H1 (cell line): ENCODE measurements at places on chromosomes 3 and 15. TPM values are rescaled to one million over a fixed set of nuclear protein-coding genes. Genes with fewer than 3 reads are reported as not detected.
A peak's percentile ranks its signal among the peaks of the same experiment; 100 is the strongest.

The UBE3A gene
- 8.1 and 13.8 TPM in 2 replicates for polyA plus RNA-seq

The CCDC80 gene
- polyA plus RNA-seq, result 0.89 and 1.1 TPM in 2 replicates

The TGM4 gene
- 0.02 TPM in 2 replicates for polyA plus RNA-seq

The ZPLD1 gene
- not detected in 2 replicates for polyA plus RNA-seq

GRCh38 chr3:11096266-11097139 lies 57.8 kb upstream of the HRH1 start:
- no peaks in the 10 kb centered on the region for H3K36me3 ChIP-seq
- H3K4me3 ChIP-seq, result peak overlapping the region; percentile 32; the same call in 1 of the 2 replicates
- no peak for DNase-seq
- no peaks in the 10 kb centered on the region for H3K27me3 ChIP-seq
- no peak overlapping the region for H3K27ac ChIP-seq

- no peak for DNase-seq
- no peaks in the 10 kb centered on the region for H3K27me3 ChIP-seq
- H3K27ac ChIP-seq, result no peak overlapping the region
These were observed 71.0 kb upstream of the MDFIC2 start for GRCh38 chr3:70383360-70383831.

- H3K27ac ChIP-seq, result no peak overlapping the region
- H3K4me1 ChIP-seq, result no peaks in the 10 kb centered on the region
- no peak for DNase-seq
- no peak overlapping the region for H3K4me3 ChIP-seq
- no peaks in the 10 kb centered on the region for H3K27me3 ChIP-seq
These were observed 293.1 kb downstream of the NLGN1 start for GRCh38 chr3:173690542-173691180.

GRCh38 chr3:102144063-102144462 lies 290.8 kb upstream of the ZPLD1 start:
- no peaks in the 10 kb centered on the region for H3K27me3 ChIP-seq
- no peak overlapping the region for H3K4me3 ChIP-seq
- DNase-seq, result no peak

The ARL13B gene
- polyA plus RNA-seq, result 1.3 and 1.5 TPM in 2 replicates

- H3K4me3 ChIP-seq, result no peak overlapping the region
- no peak overlapping the region for H3K27ac ChIP-seq
- H3K36me3 ChIP-seq, result no peaks in the 10 kb centered on the region
- DNase-seq, result no peak
These were observed 209.6 kb downstream of the TJP1 start for GRCh38 chr15:29612701-29613100.

DNA sequence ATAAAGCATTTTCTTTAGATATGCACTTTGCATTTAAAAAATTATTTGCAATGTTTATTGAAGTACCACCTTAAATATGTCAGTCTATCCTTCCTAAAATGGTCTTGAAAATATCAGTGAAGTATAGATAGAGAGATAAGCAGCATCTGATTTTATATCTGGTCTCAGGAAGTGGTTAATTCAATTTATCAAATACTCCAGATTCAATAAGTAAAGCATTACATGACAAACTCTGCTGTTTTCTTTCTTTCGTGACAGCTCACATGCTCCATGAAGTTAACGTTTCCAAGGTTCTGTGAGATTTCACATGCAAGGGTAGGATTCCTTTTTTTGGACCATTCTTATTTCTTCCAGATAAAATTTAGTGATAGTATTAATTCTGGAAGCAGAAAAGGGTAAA lies 775.4 kb upstream of the ROBO1 start:
- no peaks in the 10 kb centered on the region for H3K27me3 ChIP-seq
- H3K4me1 ChIP-seq, result no peaks in the 10 kb centered on the region
- DNase-seq, result no peak
- H3K36me3 ChIP-seq, result no peaks in the 10 kb centered on the region
- no peak overlapping the region for H3K4me3 ChIP-seq

- H3K27ac ChIP-seq, result no peak overlapping the region
- H3K4me3 ChIP-seq, result no peak overlapping the region
- H3K27me3 ChIP-seq, result no peaks in the 10 kb centered on the region
- no peaks in the 10 kb centered on the region for H3K4me1 ChIP-seq
- no peaks in the 10 kb centered on the region for H3K36me3 ChIP-seq
These were observed 158.1 kb downstream of the DIPK2A start for GRCh38 chr3:144129536-144130214.

The STAC gene
- polyA plus RNA-seq, result 8.0 and 8.9 TPM in 2 replicates

The PRR20G gene
- 0.24 and 0.67 TPM in 2 replicates for polyA plus RNA-seq

DNA sequence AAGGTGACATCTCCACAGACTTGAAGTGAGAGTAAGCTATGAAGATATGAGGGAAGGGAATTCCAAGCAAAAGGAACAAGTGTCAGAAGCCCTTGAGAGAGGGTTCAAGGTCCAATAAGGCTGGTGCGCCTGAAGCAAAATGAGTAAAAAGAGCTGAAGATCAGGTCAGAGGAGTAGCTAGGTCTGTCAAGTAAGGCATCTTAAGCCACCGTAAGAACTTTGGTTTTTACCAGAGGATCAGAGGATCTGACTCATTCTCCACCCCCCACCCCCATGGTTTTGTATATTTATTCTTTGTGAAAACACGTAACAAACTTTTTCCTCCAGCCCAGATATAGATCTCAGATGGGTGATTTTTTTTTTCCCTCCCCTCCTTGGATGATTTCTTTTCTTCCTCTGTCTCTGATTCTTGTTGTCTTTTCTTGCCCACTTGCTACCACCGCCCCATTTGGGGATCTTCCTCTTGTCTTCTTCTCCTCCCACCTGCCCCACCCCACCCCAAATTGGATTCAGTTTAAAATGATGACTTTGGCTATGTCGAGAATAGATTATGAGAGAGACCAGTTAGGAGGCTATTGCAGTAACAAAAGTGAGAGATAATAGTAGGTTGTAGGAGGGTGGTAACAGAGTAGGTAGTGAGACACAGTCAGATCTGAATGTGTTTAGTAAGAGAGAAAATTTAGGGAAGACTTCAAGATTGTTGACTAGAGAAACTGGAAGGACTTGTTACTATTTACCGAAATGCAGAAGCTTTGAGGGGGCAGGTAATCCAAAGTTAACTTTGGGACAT lies 6.1 kb downstream of the TRMT10C start:
- H3K27me3 ChIP-seq, result no peaks in the 10 kb centered on the region
- no peak for DNase-seq
- H3K27ac ChIP-seq, result no peak overlapping the region
- H3K4me1 ChIP-seq, result no peaks in the 10 kb centered on the region
- peaks cover 9% of the 10 kb centered on the region for H3K36me3 ChIP-seq

DNA sequence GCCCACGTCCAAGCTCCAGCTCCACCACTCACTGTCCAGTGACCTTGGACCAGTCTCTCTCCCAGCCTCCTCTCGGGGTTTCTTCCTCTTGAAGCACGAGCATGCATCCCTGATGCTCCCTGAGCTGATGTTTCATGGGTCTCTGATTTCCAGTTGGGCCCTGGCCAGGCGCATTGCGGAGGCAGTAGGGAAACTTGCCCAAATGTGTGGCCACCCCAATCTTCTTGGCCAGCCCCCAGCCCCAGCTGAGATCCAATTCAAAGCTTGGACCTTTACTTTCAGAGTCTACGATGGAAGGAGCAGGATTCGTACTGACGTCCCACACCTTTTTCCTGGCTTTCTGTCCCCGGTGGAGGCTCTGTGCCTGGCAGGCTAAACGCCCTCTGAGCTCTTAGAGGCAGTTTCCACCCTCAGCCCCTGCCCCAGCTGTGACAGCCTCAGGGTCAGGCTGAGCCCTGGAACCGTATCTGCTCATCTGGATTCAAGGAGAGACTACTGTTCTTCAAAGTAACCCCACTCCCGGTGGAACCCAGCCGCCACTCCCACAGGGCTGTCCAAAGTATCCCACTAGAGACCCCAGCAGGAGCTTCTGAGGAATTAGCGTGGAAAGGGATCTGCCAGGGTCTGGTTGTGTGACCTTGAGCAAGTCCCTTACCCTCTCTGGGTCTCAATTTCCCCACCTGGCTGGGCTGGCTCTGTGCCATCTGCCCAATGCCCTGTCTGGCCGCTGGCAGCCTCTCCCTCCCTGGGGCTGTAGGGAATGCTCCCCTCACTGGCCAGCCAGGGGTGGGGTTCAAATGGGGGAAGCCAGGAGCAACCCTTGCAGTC lies 37.4 kb downstream of the CPN2 start:
- H3K4me1 ChIP-seq, result peaks cover 21% of the 10 kb centered on the region
- no peak overlapping the region for H3K4me3 ChIP-seq
- no peak for DNase-seq
- H3K27ac ChIP-seq, result no peak overlapping the region

The BNC1 gene
- 0.53 and 2.1 TPM in 2 replicates for polyA plus RNA-seq

The POPDC2 gene
- polyA plus RNA-seq, result 1.1 and 1.2 TPM in 2 replicates

The CFAP100 gene
- 0.09 and 0.17 TPM in 2 replicates for polyA plus RNA-seq

The TOPBP1 gene
- 14.2 and 19.7 TPM in 2 replicates for polyA plus RNA-seq

- no peak overlapping the region for H3K4me3 ChIP-seq
- no peaks in the 10 kb centered on the region for H3K36me3 ChIP-seq
- H3K4me1 ChIP-seq, result peaks cover 9% of the 10 kb centered on the region
- no peaks in the 10 kb centered on the region for H3K27me3 ChIP-seq
These were observed 129.4 kb downstream of the VGLL4 start for GRCh38 chr3:11514191-11514821.

The CXCR6 gene
- polyA plus RNA-seq, result not detected in 2 replicates

The BCL2A1 gene
- not detected in 2 replicates for polyA plus RNA-seq

The NR1I2 gene
- polyA plus RNA-seq, result 1.8 and 2.6 TPM in 2 replicates

The SKOR1 gene
- 0.03 and 0.08 TPM in 2 replicates for polyA plus RNA-seq

DNA sequence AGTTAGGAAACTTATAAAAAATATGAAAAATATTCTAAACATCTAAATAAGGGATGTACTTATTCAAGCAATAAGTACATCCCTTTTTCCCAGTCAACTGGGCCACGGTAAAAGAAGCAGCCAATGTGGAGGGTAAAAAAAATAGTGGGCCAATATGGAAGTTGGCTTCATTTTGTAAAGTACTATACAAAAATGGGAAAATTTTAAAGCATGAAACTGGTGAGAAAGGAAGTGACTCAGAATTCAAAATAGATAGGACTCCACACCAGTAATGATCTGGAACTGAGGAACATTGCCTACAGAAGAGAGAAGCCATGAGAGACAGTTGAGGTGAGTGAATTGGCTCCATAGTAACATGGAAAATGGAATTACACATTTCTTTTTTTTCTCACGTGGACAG lies 108.9 kb downstream of the FNDC3B start:
- no peaks in the 10 kb centered on the region for H3K27me3 ChIP-seq
- H3K4me3 ChIP-seq, result no peak overlapping the region

The CCR8 gene
- 0.33 and 0.35 TPM in 2 replicates for polyA plus RNA-seq

The C3orf49 gene
- polyA plus RNA-seq, result not detected in 2 replicates

DNA sequence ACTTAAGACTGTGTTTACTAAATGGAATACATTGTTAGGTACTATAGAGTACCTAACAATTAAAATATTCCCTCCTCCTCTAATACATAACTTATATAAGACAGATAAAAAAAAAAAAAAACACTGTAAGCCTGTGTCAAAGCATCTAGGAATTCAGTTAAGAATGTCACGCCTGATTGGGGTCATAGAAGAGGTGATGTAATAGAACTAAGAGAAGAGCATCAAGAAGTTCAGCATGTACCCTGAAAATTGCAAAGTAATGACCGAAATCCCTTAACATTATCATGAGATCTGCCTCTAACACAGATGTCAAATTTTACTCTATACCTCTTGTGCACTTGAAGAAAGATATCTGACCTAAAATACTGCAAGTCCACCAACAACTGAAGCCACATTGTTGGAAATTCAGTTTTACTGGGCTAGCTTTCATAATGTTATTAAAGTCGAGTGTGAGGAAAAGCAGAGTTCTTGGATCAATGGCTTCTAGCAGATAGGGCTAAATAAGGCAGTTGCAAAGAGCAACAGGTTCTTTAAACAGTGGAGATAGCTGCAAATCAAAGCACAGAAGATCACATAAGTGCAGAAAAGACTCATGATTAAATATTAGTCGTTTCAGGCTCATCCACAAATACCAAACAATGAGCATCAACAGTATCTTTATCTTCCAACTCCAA lies 75.0 kb downstream of the TBL1XR1 start:
- H3K4me3 ChIP-seq, result no peak overlapping the region
- H3K27me3 ChIP-seq, result no peaks in the 10 kb centered on the region
- no peak for DNase-seq
- H3K36me3 ChIP-seq, result no peaks in the 10 kb centered on the region

- H3K4me3 ChIP-seq, result no peak overlapping the region
- no peaks in the 10 kb centered on the region for H3K27me3 ChIP-seq
- H3K36me3 ChIP-seq, result no peaks in the 10 kb centered on the region
- no peaks in the 10 kb centered on the region; the same call in 1 of the 2 replicates for H3K4me1 ChIP-seq
- no peak overlapping the region for H3K27ac ChIP-seq
These were observed 471.9 kb upstream of the FRG2C start for GRCh38 chr3:75192146-75192616.

DNA sequence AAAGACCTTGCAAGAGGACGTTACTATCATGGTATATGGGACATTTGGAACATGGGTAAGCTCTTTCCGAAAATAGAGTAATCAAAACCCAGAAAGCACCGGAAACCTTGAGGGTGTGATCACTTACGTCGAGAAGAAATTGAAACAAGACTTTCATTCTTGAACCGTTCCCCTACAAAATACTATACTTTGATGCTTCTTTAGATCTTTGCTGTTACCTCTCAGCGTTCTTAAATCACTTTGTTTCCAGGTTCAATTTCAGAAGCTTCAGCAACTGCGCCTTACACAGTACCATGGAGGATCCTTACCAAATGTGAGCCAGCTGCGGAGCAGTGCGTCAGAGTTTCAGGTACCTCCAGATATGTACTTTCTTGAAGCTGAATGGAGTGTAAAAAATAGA lies 10.1 kb downstream of the CRTC3 start:
- no peak overlapping the region for H3K4me3 ChIP-seq
- H3K4me1 ChIP-seq, result no peaks in the 10 kb centered on the region
- no peaks in the 10 kb centered on the region for H3K36me3 ChIP-seq
- no peaks in the 10 kb centered on the region for H3K27me3 ChIP-seq

DNA sequence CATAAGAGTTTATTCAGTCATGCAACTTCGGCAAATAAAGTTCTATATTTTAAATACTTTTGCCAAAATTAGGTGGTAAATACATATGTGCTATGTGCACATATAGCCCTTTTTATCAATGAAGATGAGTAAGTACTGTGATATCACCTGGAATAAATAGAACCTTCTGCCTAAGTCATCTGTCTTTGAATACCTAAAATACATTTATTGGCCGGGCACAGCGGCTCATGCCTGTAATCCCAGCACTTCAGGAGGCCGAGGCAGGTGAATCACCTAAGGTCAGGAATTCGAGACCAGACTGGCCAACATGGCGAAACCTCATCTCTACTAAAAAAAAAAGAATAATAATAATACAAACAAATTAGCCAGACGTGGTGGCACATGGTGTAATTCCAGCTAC lies 73.8 kb upstream of the FLNB start:
- no peak overlapping the region for H3K27ac ChIP-seq
- no peaks in the 10 kb centered on the region for H3K4me1 ChIP-seq
- no peak overlapping the region for H3K4me3 ChIP-seq
- no peaks in the 10 kb centered on the region for H3K27me3 ChIP-seq
- H3K36me3 ChIP-seq, result no peaks in the 10 kb centered on the region
